ENCODE measurements at places on chromosomes 4 and X.

- DNase-seq, result no peak
Measured at GRCh38 chrX:41265615-41266014, 68.3 kb upstream of the DDX3X start.

DNA sequence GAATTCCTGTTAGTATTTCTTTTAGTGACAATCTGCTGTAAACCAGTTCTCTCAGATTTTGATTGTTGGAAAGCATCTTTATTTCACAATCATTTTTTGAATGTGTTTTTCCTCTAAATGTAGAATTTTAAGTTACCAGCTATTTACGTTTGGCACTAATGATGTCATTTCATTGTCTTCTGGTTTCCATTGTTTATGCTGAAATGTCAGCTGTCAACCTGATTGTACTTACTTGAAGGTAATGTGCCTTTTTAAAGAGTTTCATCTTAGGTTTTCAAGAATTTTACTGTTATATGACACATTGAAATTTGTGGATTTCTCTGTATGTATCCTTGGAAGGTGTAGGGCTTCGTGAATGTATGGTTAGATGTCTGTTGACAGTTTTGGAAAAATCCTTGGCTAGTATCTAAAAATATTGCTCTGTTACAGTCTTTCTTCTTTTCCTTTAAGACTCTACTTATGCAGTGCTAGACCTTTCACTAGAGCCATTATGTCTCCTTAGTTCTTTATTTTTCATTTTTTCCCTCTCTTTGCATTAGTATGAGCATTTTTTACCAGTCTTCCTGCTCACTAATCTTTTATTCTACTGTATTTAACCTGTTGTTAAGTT, 30.4 kb downstream of the SMAD1 start:
- peak; percentile 42 for DNase-seq

GRCh38 chr4:71828470-71828869, 44.6 kb upstream of the GC start:
- DNase-seq, result no peak

DNA sequence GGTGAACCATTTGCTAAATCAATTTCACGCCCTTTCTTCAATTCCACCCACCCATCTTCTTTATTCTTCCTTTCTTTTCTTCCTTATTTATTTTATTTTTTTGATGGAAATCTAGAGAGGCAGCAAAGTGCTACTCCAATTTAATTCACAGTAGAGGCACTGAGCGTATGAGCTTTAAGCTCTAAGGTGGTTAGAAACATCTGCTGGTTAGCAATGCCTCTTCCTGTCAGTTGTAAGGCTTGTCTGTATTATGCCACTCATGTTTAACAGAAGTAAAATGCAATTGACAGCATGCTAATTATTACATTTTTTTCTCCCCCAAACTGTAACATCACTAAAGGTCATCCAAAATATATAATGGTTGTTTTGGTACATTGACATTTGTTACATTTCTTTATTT, 103.8 kb downstream of the EPHA5 start:
- no peak for DNase-seq

Measured in Kasumi-1 (cell line).